Caco-2 (cell line): ENCODE measurements at places on chromosomes 5 and 9. TPM values are rescaled to one million over a fixed set of nuclear protein-coding genes. Genes with fewer than 3 reads are reported as not detected.

Gene IFNA13
- total RNA-seq = not detected in 2 replicates

- DNase-seq = no peak
- H3K27ac ChIP-seq = peak overlapping the region; percentile 69
- no peaks in the 10 kb centered on the region for H3K36me3 ChIP-seq
Measured at GRCh38 chr5:116571568-116572349, 2.9 kb downstream of the SEMA6A start.

GRCh38 chr5:124061663-124062062, 549.7 kb downstream of the CSNK1G3 start:
- DNase-seq = no peak
- no peaks in the 10 kb centered on the region for H3K4me1 ChIP-seq
- no peaks in the 10 kb centered on the region for H3K27me3 ChIP-seq

GRCh38 chr5:180486636-180487149, 7.5 kb upstream of the CNOT6 start:
- no peaks in the 10 kb centered on the region for H3K27me3 ChIP-seq
- H3K4me1 ChIP-seq = no peaks in the 10 kb centered on the region
- no peak overlapping the region for H3K4me3 ChIP-seq

Gene HSPB3
- 0.54 TPM in 1 of 2 replicates, not detected in the other for total RNA-seq

DNA sequence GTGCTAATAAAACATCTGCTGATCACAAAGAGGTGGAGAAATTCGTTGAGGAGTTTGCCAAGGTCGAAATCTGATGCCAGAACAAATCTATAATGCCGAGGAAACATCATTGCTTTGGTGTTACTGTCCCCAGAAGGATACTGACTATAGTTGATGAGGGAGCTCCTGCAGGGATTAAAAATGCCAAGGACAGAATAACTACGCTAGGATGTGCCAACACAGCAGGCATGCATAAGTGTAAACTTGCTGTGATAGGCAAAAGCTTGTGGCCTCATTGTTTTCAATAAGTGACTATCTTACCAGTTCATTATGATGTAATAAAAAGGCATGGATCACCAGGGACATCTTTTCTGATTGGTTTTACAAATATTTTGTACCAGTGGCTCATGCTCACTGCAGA, 66.8 kb upstream of the ADCY2 start:
- DNase-seq = no peak
- H3K27me3 ChIP-seq = no peaks in the 10 kb centered on the region
- no peak overlapping the region for H3K4me3 ChIP-seq
- no peak overlapping the region for H3K27ac ChIP-seq
- H3K36me3 ChIP-seq = no peaks in the 10 kb centered on the region
- no peaks in the 10 kb centered on the region for H3K4me1 ChIP-seq

DNA sequence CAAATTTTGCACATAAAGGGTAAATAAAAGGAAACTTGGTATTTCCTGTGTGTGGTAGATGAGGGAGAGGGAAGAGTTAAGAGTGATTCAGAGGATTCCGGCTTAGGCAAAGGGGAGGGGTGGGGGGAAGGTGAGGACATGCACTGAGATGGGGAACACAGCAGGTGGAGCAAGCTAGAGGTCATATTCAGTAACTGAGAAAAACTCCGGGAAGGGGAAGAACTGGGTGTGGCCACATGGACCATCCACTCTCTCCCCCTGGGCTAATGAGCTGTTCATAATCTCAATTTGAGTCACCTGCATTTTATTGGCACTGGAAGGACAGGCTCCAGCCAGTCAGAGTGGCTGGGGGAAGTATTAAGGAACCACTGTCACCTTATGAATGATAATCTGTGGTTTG, 45.1 kb upstream of the UGCG start:
- H3K27me3 ChIP-seq = no peaks in the 10 kb centered on the region
- no peak overlapping the region for H3K27ac ChIP-seq
- H3K4me1 ChIP-seq = peaks cover 38% of the 10 kb centered on the region
- H3K4me3 ChIP-seq = no peak overlapping the region
- no peaks in the 10 kb centered on the region for H3K36me3 ChIP-seq

Gene NOXA1
- total RNA-seq = 7.3 and 8.6 TPM in 2 replicates

Gene LYRM7
- total RNA-seq = 13.7 and 14.9 TPM in 2 replicates

Gene MARCHF11
- 0.86 and 1.5 TPM in 2 replicates for total RNA-seq

- H3K4me3 ChIP-seq = no peak overlapping the region
- no peaks in the 10 kb centered on the region for H3K36me3 ChIP-seq
- H3K27ac ChIP-seq = no peak overlapping the region
- no peaks in the 10 kb centered on the region for H3K4me1 ChIP-seq
- H3K27me3 ChIP-seq = no peaks in the 10 kb centered on the region
Measured at GRCh38 chr5:171454549-171454948, 35.1 kb downstream of the FGF18 start.

DNA sequence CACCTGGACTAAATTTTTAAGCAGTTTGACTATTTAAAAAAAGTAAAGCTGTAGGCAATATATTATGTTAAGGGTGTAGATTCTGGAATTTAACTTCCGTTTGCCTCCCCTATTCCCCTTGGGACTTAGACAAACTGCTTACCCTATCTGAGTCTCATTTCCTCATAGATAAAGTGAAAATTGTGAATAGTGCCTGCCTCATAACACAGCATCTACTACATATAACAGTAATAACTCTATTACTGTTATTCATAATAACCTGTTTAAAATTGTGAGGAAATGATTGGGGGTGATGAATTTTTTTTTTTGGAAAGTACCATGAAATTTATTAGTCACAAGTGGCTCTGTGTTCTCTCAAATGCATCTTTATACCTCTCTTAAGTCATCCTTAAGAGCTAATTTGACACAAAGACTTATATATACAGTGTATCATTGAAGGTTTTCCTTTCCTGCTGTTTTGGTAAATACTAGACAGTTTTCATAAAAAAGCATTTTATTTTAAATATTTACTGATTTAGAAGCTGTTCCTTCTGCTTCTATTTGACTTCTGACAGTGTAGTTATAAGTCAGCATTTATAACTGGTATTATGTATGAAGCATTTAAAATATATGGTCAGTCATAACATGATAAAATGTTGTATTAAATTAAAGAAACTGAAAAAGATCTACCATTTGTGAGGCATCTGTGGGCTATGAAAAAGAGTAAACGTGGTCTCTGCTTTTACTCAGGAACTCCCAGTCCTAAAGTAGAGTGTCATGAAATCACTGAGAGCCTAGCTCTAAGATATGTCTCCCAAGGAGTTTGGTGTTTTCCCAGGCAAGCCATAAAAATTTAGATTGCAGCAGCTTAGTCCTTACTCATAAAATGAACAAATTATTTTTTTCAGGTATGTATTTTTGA, 46.4 kb downstream of the MCCC2 start:
- no peak overlapping the region for H3K4me3 ChIP-seq

Gene FCN1
- not detected in 2 replicates for total RNA-seq

- H3K27ac ChIP-seq = no peak overlapping the region
- H3K36me3 ChIP-seq = no peaks in the 10 kb centered on the region
- DNase-seq = no peak
- no peaks in the 10 kb centered on the region for H3K27me3 ChIP-seq
Measured at GRCh38 chr9:111632695-111633388, 1.7 kb downstream of the DNAJC25 start.
